Aorta (tissue), 5 donors: ENCODE measurements at places on chromosomes 5 and 9. TPM values are rescaled to one million over a fixed set of nuclear protein-coding genes. Genes with fewer than 3 reads are reported as not detected.

Gene TUBB4B
- 152 TPM for total RNA-seq

DNA sequence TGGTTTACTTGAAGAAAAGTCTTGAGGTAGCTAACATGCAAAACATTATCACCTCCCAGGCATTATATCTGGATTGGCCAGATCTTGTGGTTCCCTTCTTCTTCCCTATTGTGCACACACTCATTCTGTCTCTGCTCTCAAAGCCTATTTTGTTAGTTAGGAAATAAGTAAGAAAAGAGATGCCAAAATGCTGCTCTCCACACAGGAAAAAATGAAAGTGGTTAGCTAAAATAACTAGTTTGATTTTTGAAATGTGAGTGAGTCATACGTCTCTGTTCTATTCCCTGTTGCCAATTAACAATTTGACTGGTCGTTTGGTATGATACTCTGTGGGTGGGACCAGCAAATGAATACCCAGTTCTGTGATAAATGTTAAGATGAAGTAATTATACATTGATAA is 28.1 kb downstream of the LMNB1 start:
- no peak overlapping the region for H3K27ac ChIP-seq
- no peak for DNase-seq
- no peaks in the 10 kb centered on the region for H3K27me3 ChIP-seq
- H3K4me1 ChIP-seq, result no peaks in the 10 kb centered on the region
- no peak overlapping the region for H3K4me3 ChIP-seq

- no peak for DNase-seq
- no peaks in the 10 kb centered on the region for H3K36me3 ChIP-seq
- H3K27ac ChIP-seq, result no peak overlapping the region
- no peaks in the 10 kb centered on the region for H3K4me1 ChIP-seq
- no peak overlapping the region for H3K4me3 ChIP-seq
Observed at GRCh38 chr5:171888051-171888481, 102.4 kb downstream of the SMIM23 start.

Gene PCDHGA8
- 6.8 TPM for total RNA-seq

Gene SCGB3A1
- not detected for total RNA-seq

Gene PCDHB6
- total RNA-seq, result 1.9 TPM

GRCh38 chr9:94719878-94720277 is 6.6 kb upstream of the AOPEP start:
- H3K27ac ChIP-seq, result no peak overlapping the region
- no peaks in the 10 kb centered on the region for H3K27me3 ChIP-seq
- no peak overlapping the region for H3K4me3 ChIP-seq
- no peaks in the 10 kb centered on the region for H3K4me1 ChIP-seq

- DNase-seq, result peak; percentile 70
- no peaks in the 10 kb centered on the region for H3K27me3 ChIP-seq
- H3K27ac ChIP-seq, result no peak overlapping the region
- H3K4me1 ChIP-seq, result no peaks in the 10 kb centered on the region
- no peak overlapping the region for H3K4me3 ChIP-seq
Observed at GRCh38 chr5:86143837-86144236, 473.9 kb upstream of the COX7C start.

DNA sequence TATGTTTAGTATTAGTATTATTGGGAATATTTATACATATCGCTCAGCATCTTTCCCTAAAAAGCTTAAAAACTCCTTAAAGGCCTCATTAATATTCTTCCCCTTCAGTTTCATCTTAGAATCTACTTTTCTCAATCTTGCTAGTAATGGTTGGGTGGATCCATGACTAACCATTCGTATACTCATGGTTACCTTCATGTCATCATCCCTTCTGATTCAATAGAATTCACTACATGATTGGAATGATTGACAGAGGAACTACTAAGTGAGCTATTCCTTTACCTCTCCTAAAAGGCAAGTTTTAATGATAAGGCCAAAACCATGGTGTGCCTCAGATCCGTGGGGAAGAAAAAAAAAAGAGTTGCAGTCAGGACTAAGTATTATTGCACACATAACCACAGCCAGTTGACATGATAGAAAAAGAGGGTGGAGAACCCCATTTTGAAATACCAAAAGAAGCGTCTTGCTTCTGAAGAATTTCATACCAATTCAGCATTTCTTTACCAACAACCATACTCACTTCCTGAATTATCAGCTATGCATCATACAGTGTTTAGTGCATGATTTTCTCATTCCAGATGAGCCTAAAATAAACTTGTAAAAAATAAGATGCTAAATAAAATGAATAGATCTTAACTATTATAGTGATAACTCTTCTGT is 624.6 kb downstream of the PDE4D start:
- H3K27me3 ChIP-seq, result no peaks in the 10 kb centered on the region
- no peaks in the 10 kb centered on the region for H3K36me3 ChIP-seq
- H3K4me3 ChIP-seq, result no peak overlapping the region
- no peak overlapping the region for H3K27ac ChIP-seq
- DNase-seq, result no peak
- H3K4me1 ChIP-seq, result no peaks in the 10 kb centered on the region

DNA sequence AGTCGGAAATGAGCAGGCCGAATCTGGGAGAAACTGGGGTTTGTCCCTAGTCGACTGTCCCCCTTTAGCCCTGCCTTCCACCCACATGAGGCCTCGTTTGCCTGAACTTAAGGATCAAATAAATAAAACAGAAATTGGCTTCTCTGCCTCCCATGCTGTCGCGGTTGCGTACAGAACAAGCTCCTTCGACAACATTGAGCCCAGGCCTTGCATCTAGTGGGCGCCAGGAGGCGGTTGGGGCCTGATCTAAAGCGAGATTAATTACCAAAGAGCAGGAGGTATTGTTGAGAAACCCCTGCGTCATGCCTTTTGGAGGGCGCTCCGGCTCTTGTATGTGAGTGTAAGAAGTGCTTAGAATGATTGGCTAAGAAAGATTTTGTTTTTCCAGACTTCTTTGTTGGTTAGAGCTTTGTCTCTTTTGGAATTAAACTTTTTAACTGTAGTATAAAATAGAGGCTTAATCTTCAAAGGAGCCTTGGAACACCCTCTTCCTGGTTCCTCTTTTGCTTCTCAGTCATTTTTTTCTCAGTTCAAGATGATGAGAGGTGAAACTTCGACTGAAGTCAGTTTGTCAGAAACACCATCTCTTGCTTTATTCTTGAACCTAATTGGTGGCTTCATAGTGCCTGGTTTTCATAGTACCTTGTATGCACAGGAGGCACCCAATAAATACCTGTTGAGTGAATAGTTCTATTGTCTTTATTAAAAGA is 828 bp downstream of the ATP6V0E1 start:
- H3K4me3 ChIP-seq, result peak overlapping the region; percentile 39
- H3K27me3 ChIP-seq, result no peaks in the 10 kb centered on the region
- DNase-seq, result peak; percentile 87
- H3K27ac ChIP-seq, result peak overlapping the region; percentile 38

DNA sequence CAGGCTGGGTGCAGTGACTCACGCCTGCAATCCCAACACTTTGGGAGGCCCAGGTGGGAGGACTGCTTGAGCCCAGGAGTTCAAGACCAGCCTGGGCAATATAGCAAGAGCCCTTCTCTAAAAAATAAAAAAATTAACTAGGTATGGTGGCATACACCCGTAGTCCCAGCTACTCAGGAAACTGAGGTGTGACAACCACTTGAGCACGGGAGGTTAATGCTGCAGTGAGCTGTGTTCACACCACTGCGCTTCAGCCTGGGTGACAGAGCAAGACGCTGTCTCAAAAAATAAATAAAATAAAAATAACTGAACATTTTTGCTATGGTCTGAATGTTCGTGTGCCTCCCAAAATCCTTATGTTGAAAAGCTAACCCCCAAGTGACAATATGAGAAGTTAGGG is 24.5 kb downstream of the AGTPBP1 start:
- DNase-seq, result no peak
- no peaks in the 10 kb centered on the region for H3K4me1 ChIP-seq
- H3K36me3 ChIP-seq, result no peaks in the 10 kb centered on the region
- H3K4me3 ChIP-seq, result no peak overlapping the region
- H3K27ac ChIP-seq, result no peak overlapping the region
- H3K27me3 ChIP-seq, result no peaks in the 10 kb centered on the region

- no peaks in the 10 kb centered on the region for H3K4me1 ChIP-seq
- no peak overlapping the region for H3K27ac ChIP-seq
- H3K36me3 ChIP-seq, result no peaks in the 10 kb centered on the region
- H3K4me3 ChIP-seq, result no peak overlapping the region
- DNase-seq, result no peak
- H3K27me3 ChIP-seq, result no peaks in the 10 kb centered on the region
Observed at GRCh38 chr9:87620731-87621322, 105.1 kb upstream of the CTSL start.

Gene SSBP2
- total RNA-seq, result 73.7 TPM

DNA sequence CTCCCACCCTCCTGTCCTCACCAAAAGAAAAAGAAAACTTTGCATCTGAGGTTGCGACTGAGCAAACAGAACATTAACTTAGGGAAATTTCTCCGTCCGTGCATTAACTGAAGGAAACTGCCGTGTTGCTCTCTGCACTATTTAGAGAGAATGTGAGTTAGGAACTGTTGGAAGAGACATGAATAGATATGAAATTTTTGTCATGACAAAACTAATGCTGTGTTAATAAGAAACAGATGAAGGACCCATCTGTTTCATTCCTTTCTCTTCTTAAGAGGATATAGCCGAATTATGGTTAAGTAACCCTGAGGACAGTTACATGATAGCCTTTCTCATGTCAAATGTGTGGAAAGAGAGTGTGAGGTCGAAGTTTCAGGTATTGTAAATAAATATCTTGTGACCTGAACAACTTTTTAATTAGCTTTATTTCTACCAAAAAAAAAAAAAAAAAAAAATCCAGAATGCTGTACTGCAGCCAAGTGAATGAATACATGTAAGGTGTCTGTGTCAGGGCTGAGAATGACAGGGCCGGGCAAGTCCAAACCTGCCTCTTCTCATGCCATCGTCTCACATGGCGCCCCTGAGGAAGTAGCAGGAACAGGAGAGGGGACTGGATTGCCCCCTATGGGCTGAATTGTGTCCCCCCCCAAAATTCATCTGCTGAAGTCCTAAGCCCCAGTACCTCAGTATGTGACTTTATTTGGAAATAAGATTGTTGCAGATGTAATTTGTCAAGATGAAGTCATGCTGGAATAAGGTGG is 35.6 kb upstream of the ANKRD33B start:
- H3K4me3 ChIP-seq, result no peak overlapping the region
- H3K27ac ChIP-seq, result no peak overlapping the region

Gene ECM2
- total RNA-seq, result 54.6 TPM

GRCh38 chr5:59256331-59256730 is 637.2 kb downstream of the PDE4D start:
- no peaks in the 10 kb centered on the region for H3K27me3 ChIP-seq
- H3K4me3 ChIP-seq, result no peak overlapping the region
- H3K27ac ChIP-seq, result no peak overlapping the region
- DNase-seq, result no peak
- no peaks in the 10 kb centered on the region for H3K36me3 ChIP-seq
